ENCODE measurements at places on chromosomes 7 and 10.
A peak's percentile ranks its signal among the peaks of the same experiment; 100 is the strongest.

GRCh38 chr7:16399265-16399831, 22.0 kb downstream of the CRPPA start:
- no peak for DNase-seq

DNA sequence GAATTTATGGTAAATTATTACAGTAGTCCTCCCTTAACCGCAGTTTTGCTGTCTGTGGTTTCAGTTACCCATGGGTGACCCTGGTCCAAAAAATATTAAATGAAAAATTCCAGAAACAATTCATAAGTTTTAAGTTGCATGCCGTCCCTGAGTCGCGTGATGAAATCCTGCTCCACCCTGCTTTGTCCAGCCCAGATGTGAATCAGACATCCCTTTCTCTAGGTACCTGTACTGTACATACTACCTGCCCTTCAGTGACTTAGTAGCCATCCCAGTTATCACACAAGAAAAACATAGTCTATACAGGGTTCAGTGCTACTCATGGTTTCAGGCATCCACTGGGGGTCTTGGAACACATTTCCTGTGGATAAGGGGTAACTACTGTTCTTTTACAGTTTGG, 20.5 kb upstream of the RHEB start:
- DNase-seq = no peak

DNA sequence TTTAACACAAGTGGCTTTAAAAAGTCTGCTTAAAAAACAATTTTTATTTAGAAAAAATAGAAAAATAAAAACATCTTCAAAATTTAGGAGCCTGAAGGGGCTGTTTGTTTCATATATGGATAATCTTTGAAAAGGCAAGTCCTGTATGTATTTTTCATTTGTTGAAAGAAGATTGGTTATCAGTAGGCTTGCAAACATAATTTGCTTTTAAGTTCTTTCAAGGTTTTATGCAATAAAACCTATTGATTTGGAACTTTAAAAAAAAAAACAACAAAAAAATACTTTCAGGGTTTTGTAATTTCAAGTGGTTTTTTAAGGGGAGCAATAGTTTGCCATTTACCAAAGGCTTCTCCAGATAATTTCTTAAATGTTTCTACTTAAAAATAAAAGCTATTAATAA, 35.6 kb downstream of the MPLKIP start:
- DNase-seq = no peak

DNA sequence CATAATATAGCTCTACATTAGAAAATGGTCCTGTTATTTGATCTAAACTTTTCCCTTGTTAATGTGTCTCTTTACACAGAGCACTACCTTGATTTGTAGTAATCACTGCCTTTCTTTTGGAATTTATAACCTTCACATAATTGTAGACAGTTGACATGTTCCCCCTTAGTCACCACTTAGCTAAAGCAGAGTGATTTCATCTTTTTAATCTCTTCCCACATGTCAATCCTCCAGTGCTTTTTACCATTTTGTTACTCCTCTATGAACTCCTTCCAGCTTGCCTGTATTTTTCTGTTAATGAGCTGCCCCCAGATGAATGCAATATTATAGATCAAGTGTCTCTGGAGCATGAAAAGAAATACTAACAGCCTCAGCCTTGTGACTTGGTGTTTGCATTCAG, 2.6 kb upstream of the PPP1R3A start:
- DNase-seq = no peak

DNA sequence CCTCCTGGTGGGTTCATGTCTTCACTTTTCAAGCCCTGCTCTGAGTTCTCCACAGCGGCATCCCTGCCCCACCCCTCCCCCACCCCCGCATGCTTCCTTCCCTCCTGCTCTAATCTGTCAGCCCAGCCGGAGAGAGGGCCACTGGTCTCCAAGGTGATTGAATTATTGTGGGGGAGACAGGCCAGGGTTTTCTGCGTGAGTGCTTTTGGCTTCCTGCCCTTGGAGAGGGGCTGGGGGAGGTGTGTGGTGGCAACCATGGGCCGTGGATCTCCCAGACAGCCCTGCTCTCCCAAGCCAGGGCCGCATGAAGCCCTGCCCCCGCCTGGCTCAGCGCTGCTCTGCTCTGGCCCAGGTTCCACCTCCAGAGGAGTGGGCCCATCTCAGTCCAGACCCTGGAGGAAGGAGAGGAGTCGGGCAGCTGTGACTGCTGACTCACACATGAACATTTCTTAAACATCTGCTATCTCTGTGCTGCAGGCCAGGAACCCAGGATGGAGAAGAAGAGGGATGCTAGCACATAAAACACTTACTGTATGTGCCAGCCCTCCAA, 109.9 kb downstream of the ZMIZ1 start:
- peak; percentile 84 for DNase-seq

DNA sequence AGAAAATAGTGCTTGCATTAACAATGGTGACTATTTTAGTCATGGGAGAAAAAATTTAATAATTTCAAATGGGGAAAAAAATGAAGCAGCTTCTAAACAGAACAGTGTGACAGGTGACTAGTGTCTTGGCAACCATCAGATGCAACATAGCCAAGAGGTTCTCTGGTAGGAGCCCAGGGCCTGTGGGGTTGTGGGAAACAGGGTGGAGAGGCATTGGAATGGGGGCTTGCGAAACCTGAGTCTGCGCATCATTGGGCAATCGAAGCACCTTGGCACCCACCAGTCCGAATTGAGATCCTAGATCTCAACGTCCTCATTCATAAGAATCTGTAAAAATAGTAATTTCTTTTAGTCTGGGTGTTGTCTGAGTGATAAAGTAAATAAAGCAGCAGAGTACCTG, 19.2 kb upstream of the PARD3 start:
- DNase-seq = no peak

DNA sequence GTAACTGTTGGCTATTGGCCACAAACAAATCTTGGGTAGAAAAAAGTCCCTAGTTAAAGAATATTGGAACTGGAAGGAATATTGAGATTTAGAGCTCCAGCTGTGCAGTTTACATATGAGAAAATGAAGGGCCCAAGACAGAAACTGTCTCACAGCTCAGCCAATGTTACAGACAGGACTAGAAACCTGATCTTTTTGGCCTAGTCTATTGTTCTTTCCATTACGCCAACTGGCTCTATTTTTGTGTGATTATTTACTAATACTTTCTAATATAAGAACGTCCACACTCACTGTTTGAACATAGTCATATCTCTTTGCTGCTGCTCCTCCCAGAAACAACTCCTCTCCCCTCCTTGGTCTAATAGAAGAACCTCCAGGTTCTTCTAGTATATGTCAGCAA, 1.2 kb downstream of the WEE2 start:
- DNase-seq = no peak

DNA sequence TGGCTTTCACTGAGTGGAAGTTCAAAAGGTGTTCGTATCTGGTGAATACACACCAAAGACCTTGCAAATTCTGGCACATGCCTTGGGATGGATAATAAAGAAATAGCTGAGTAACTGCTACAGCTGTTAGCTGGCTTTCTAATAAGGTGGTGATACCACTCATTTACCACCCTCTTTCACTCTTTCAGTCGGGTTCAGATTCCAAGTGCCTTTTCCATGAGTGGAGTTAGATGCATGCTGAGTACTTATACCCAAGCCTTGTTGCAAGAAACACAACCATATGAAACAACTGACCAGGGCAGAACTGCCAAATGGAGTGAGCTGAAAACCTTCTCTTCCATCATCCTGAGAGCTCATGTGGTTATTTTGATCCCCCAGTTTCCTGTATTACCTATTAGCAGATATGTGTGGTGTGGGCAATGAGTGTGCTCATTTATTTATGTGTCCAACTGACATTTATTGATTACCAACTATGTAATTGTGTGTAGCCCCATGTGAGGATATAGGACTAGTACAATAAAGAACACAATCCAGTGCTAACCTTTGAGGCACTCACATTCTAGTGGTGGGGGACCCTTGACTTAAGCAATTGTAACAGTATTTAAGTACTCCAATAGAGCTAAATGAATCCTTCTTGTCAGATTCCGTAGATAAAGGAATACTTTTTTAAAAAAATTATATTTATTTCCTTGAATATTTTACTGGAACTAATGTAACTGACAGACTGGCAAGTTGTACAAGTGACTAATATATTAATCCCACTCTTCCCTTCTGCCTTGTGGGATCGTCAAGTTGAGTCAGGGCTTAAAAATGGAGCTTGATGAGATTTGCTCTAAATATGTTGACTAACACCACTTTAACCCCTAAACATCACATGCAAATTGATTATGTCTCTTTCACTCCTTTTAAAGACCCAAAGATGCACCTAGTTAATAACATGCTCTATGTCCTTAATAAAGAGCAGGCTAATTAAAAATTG, 124.7 kb downstream of the ARID5B start:
- no peak for DNase-seq

- DNase-seq = no peak
Measured at GRCh38 chr7:40057292-40057691, 77.1 kb downstream of the MPLKIP start.
